ENCODE measurements at places on chromosomes 5 and 9. TPM values are rescaled to one million over a fixed set of nuclear protein-coding genes. Genes with fewer than 3 reads are reported as not detected.

CD72 gene
- 0.79 TPM for total RNA-seq

GRCh38 chr5:165630261-165630778, 2124.9 kb downstream of the MAT2B start:
- no peak overlapping the region for H3K4me3 ChIP-seq
- no peaks in the 10 kb centered on the region for H3K36me3 ChIP-seq
- DNase-seq = peak; percentile 63

HMMR gene
- total RNA-seq = 2.0 TPM

DNA sequence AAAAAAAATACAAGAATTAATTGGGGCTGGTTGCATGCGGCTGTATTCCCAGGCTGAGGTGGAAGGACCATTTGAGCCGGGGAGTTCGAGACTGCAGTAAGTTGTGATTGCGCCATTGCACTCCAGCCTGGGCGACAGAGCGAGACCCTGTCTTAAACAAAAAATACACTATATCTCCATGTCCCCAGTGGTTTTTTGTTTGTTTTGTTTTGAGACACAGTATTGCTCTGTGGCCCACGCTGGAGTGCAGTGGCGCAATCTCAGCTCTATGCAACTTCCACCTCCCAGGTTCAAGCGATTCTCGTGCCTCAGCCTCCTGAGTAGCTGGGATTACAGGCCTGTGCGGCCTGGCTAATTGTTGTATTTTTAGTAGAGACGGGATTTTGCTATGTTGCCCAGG, 1.2 kb downstream of the COQ4 start:
- DNase-seq = no peak
- H3K36me3 ChIP-seq = peaks cover 5% of the 10 kb centered on the region

DNA sequence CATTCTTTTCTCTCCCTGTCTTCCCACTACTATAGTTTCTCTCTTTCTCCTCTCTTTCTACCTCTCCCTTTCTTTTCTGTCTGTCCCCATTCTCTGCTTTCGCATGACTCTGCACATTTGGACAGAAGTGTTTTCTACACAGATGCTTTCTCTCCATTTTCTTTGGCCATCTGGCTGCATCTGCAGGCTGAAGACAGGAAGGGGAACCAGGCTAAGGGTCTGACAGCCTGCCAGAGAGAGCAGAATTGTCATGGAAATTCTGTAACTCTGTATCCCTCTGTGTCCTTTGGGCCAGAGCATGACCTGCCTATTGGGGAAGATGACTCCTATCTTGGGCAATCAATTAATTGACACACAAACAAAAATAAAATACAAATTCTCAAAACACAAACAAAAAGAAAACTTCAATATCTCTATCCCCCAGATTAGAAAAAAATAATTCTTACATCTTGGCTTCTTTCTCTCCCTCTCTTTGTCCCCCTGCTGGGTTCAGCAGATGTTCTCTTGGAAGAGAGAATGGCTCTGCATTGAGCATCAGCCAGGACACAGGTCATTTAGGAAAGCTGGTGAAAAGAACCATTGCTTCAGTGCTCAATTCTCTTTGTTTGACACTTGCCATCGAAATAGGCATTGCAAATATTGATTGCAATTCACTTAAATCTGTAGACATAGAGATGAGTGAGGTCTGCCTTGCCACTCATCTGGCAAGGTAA, 415.9 kb upstream of the KLF4 start:
- H3K36me3 ChIP-seq = no peaks in the 10 kb centered on the region
- no peak overlapping the region for H3K27ac ChIP-seq
- no peak for DNase-seq
- H3K4me1 ChIP-seq = no peaks in the 10 kb centered on the region
- H3K27me3 ChIP-seq = no peaks in the 10 kb centered on the region

RIC1 gene
- 18.1 TPM for total RNA-seq

- peaks cover 19% of the 10 kb centered on the region for H3K4me1 ChIP-seq
- no peak overlapping the region for H3K27ac ChIP-seq
- no peak for DNase-seq
These were observed 12.0 kb downstream of the FOXD1 start for GRCh38 chr5:73436535-73437100.

TMEM232 gene
- total RNA-seq = 1.2 TPM

MARCHF3 gene
- total RNA-seq = 14.5 TPM

Measured in right atrium auricular region (tissue), 2 donors.